ENCODE measurements at places on chromosomes 1 and 21.

DNA sequence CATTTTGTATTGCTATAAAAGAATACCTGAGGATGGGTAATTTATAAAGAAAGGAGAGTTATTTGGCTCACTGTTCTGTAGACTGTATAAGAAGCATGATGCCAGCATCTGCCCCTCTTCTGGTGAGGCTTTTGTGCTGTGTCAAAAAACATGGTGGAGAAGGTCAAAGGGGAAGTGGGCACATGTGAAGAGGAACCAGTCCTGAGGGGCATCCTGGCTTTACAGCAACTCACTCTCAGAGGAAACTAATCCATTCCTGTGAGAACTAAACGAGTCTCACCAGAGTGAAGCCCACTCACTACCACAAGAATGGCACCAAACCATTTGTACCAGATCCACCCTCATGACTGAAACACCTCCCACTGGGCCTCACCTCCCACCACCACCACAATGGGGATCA, 18.8 kb upstream of the SELP start:
- DNase-seq, result no peak

DNA sequence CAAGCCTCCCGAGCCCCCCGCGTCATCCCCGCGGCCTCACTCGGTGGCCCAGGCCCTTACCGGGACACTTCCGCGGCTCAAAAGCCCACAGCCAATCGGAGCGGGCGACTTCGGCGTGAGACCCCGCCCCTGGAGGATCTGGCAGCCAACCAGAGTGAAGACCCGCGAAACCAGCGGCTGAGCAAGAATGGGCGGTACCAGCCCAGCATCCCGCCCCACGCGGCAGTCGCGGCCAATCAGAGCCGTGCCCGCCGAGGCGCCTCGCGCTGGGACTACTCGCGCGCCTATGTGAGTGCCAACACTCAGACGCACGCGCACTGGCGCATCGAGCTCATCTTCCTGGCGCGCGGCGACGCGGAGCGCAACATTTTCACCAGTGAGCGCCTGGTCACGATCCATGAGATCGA, 22.5 kb downstream of the DISP3 start:
- DNase-seq, result no peak

DNA sequence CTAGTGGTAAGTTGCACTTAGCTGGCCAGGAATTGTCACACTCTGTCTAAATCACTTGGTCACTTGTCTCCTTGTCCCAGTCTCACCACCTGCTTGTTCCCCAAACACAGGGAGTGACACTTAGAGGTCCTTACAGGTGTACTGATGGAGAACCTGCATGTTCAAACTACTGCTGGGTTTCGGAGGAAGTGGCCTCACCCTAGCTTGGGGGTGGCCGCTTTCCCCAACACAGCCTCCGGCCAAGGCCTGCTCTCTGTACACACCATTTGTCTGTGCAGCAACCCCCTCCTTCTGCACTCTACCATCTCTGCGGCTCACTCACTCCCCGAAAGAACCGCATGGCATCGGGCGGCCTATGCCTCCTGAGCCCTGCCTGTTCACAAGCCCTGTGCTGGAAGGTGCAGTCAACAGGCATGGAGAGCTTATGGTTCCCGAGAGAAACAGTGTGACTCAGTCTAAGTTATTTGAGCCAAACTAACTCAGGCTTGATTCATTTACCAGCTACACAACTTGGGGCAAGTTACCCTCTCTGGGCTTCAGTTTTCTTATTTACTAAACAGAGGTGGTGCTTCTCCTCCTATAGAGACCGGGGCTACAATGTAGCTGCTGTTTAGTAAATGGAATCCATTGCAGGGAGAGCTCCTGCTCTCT, 10.5 kb upstream of the SPRR4 start:
- no peak for DNase-seq

DNA sequence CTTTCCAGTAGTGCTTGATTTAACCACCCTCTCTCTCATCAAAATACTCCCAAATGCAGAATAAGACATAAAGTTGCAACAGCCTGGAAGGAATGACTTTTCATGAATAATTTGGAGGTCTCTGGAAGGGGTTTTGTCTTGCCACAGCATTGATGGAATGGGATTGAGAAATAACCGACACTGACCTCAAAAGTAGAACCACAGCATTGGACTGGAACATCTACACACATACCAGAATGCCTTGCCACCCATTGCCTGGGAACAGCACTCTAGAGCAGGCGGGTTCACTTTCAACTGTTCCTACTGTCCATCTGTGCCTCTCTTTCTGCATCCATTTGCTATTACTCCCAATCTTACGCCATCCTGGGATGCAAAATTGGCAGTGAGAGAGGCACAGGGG, 149.1 kb upstream of the USP24 start:
- DNase-seq, result no peak

GRCh38 chr1:4549930-4550329, 104.5 kb upstream of the AJAP1 start:
- DNase-seq, result no peak

GRCh38 chr1:107690491-107690890, 274.5 kb downstream of the VAV3 start:
- DNase-seq, result no peak

DNA sequence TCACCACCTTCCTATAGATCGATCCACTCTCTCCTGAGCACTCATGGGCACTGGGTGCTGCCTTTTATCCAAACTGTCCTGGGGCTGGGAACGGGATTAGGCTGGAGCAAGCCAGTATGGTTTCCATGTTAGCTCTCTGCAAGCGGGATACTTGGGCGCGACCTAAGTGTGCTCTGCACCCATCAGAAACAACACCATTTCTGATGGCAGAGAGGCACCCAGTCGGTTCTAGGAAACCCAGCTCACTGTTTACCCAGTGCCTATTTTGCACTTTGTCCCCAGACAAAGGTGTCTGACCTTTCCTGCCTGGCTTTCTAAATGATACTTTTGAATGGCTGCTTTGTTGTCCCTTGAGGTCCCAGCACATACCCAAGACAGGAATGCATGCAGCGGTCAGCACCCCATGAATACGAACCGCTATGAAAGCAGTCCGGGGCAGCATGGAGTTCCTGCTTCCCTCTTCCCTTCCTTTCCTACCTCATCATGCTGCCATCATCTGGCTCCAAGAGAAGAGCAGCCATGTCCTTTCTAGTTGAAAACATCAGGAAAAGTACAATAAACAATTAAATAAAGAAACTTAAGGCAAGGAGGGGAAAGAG, 83.9 kb downstream of the TRABD2B start:
- no peak for DNase-seq

DNA sequence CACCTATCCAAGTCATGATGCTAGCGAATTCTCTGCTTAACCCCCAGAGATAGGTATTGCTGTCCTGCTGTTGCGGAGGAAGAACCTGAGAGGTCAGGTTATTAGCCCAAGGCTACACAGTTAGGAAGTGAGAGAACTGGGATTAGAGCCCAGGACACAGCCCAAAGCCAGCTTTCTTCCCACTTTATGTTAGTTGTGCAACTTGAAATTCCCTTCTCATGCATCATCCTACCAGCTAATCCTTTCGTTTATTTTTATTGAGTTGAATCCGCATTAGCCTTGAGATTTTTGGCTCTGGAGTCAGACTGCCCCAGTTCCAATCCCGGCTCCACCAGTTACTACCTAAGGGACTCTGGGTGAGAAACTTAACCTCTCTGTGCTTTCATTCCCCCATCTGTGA, 65.4 kb downstream of the PLEKHA6 start:
- DNase-seq, result no peak

DNA sequence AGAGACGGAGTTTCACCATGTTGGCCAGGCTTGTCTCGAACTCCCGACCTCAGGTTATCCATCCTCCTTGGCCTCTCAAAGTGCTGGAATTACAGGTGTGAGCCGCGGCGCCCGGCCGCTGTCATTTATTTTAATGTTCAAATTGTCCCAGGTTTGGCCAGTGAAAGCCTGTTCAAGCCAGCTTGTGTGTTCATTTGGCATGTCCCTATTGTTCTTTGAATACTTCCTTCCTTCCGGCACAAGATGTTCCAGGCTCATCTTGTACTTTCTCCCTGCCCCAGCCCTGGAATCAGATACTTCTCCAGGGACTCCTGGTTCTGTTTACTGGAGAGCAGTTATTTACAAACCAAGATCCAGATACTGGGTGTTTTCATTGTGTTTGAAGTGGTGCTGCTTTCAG, 37.0 kb downstream of the ZBTB8B start:
- no peak for DNase-seq

DNA sequence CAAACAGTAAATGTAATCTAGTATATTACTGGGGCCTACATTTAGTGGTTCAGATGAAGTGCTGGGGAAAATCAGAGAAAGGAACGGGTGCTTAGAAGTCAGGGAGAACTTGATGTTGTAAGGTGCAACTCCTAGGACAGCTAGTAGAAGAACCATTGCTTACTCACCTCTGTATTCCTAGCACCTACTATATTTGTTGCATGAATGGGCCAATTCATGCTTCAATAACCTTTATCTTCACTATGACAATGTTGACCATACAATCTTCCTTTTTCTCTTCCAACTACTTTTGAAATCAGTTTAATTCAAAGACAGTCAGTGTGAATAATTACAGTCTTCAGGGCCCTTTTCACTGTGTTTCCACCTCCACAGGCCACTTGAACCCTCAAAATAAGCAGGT, 125.0 kb upstream of the DMRTA2 start:
- no peak for DNase-seq

DNA sequence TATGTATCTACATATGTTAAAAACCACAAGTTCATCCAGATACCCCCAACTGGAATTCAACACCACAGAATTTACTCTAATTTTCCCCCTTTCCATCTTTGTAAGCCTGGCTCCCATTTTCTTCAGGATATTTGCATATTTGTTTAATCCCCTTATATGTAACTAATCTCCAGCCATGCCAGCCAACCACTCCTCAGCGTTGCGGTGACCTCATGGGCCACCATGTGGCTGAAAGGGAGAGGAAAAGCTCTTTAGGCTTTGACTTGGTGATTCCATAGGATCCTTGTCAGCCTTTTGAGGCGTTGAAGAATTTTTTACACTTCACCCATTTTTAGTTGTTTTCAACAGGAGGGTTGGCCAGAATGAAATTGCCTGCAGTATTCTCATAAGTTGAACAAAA, 10.0 kb downstream of the CLDN19 start:
- DNase-seq, result no peak

DNA sequence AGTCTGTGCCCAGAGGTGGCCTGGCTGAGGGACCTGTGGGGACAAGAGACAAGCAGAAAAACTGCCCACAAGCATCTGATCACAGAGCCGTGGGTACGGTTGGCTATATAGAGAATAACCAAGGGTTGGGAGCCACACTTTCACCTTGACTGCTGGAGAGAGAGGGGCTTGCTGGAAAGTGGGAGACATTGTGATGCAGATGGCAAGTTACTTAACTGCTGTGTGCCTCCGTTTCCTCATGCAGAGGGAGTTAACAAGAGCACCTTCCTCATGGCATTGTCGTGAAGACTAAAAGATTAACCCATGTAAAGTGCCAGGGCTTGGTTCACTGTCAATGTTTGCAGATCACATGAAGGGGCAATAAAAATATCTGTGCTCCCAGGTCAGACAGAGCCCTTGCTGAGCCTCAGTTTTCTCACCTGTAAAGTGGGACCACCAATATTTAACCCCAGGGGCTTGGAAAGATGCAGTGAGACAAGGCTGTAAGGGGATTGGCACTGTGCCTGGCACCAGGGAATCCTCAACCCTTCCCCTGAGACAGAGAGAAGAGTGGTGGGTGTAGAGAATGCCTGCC, 52.8 kb downstream of the SDC3 start:
- no peak for DNase-seq

DNA sequence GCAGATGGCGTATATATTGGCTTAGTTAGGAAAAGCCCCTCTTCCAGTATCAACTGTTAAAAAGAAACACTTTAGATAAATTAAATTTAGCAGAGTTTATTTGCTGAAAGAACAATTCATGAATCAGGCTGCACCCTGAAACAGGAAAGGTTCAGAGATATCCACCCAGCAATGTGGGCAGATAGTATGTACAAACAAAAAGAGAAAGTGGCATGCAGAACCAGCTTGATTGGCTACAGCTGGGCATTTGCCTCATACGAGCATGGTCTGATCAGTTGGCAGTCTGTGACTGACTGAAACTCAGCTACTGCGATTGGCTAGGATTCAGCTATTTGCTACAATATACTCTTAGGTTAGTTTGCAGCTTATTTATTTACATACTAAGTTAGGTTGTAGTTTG, 98.2 kb downstream of the ZC3H11B start:
- DNase-seq, result no peak

DNA sequence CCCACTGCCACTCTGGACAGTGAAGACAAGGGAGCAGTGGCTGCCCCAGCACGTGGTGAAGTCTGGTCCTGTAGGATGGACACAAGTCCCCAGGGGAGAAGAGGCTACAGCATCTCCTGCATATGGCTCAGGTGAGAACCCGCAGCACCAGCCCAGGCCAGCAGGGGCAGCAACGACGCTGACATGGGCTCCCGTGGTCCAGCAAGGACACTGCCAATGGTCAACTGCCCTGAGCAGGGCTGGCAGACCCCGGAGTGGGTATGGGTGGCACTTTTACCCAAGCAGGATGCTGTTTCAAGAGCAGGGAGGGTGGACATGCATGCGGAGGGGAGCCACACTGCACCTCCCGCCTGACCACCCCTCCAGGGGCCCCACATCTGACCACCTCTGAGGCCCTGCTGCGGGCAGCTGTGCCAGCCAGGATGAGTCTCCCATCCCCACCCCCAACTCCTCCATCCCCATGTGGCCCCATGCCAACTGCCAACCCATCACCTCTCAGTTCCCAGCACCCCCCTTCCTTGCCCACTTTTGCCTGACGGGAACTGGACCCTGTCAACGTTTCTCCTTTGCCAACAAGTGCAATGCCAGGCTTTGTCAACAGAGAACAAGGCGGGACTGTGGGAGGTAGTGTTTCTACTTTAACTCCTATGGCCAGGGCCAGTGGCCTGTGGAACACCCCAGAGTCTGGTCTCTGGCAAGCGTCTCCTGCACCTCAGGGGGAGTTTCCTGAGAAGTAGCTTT, 8.6 kb downstream of the MORN1 start:
- no peak for DNase-seq

- no peak for DNase-seq
Measured at GRCh38 chr1:228306275-228307217, 98.7 kb downstream of the OBSCN start.

- no peak for DNase-seq
Measured at GRCh38 chr21:34252751-34253150, 111.1 kb upstream of the KCNE2 start.

- no peak for DNase-seq
Measured at GRCh38 chr1:36787312-36787913, 246.9 kb downstream of the GRIK3 start.

- DNase-seq, result no peak
Measured at GRCh38 chr1:179010671-179011070, 15.0 kb upstream of the FAM20B start.

- no peak for DNase-seq
Measured at GRCh38 chr1:108897865-108898720, 21.3 kb downstream of the GPSM2 start.

DNA sequence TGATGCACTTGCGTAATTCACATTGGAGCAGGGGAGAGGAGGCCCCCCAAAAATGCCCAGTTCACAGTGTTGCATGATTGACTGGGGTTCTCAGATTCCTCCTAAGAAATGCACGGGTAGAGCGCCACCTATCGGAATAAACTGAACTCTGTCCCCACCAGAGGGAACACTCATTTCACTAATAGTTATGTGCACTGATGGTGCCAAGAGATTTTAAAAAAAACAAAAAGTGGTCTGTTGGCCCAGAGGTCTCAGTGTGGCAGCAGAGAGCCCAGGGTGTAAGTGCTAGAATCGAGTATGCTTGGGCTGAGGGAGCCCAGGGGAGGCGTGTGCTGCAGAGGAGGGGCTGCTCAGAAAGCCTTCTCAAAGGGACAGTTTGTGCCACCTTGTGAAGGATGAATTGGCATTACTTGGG, 6.9 kb downstream of the PINK1 start:
- DNase-seq, result no peak

GRCh38 chr1:59146056-59146455, 150.8 kb upstream of the FGGY start:
- DNase-seq, result no peak

- no peak for DNase-seq
Measured at GRCh38 chr1:158011714-158012113, 18.3 kb downstream of the KIRREL1 start.

Data from omental fat pad (tissue), 4 donors.